ENCODE measurements at places on chromosomes 2 and 18.
A peak's percentile ranks its signal among the peaks of the same experiment; 100 is the strongest.

DNA sequence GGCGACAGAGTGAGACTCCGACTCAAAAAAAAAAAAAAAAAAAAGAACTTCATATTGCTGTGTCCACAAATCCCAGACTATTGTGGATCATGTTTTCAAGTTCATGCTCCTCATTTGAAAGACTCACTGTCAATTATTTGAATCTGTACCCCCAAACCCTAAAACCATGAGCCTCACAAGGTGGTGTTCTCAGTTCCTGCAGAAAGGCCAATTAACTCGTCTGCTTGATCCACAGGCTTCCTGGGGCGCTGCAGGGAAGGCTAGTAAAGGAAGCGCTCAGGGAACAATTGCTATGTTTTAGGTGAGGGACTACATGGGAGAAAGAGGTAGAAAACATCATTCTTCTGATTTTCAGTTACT lies 396.8 kb upstream of the NETO1 start:
- no peak for DNase-seq

DNA sequence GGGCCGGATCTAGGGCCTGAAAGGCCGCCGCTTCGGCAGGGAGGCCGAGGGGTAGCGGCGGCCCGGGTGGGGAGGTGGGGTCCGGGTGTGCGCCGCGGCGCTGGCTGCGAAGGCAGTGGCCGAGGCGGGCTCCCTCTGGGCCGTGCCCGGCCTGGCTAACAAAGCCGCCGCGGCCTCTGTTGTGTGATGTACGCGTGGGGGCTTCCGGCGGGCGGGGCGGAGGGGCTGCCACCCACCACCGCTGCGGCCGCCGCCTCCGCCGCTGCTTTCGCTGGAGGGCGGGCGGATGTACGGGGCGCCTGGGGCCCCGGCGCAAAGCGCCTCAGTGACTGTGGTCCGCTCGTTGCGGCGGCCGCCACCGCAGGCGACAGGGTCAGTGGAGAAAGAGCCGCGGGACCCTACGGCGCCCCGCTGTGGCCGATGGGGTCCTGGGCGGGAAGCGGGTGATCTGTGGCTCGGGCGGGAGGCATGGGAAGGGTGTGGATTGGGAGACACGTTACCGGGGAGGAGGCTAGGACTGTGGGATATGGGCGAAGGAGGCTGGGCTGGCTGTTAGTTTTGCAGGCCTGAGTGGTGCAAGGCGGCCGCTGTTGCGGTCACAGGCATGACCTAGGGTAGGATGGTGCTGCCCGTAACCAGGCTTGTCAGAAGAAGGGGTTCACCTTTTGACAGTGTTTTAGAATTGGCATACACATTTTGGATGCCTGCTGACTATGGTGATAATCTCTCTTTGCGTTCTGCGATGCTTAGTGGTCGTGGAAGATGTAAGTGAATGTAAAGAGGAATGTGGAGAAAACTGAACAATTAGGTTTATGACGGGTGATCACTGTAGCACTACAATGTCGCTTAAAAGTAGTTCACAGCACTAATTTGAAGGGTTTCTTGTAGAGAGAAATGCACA lies 662 bp downstream of the BZW1 start:
- peak; percentile 60 for DNase-seq

- DNase-seq = peak; percentile 55
Observed at GRCh38 chr18:42182728-42183700, 228.0 kb downstream of the PIK3C3 start.

DNA sequence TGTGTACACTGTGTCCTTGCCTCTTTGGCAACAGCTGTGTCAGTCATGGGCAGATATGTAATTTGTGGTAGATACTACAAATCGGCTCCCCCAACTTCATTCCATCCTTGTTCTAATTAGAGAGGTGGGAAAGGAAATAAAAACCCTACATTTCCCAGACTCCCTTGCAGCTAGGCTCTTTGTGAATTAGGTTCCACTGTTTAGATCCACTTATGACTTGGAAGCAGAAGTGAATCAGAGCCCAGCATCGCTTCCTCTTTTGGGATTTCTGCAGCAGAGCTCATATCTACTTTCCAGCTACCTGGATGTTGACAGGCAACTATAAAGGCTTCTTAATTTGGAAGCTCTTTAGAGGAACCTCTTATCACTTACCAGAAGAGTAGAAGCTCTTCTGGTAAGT lies 34.1 kb upstream of the NARS1 start:
- no peak for DNase-seq

DNA sequence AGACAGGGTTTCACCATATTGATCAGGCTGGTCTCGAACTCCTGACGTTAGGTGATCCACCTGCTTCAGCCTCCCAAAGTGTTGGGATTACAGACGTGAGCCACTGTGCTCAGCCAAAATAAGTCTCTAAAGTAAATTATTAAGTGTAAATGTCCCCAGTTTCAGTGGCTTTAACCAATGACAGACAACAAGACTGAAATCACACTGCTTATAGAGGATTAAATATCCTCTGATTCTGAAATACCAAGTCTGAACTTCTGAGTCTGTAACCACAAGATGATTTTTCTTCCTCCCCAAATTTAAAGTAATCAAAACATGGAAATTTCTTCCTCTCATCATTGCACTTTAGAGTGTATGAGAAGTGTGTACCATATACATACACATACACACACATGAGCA lies 16.5 kb upstream of the ANKRD44 start:
- DNase-seq = no peak

GRCh38 chr2:202049840-202050239 lies 16.2 kb downstream of the FZD7 start:
- DNase-seq = no peak

- no peak for DNase-seq
Observed at GRCh38 chr2:152693033-152693432, 24.2 kb downstream of the PRPF40A start.

DNA sequence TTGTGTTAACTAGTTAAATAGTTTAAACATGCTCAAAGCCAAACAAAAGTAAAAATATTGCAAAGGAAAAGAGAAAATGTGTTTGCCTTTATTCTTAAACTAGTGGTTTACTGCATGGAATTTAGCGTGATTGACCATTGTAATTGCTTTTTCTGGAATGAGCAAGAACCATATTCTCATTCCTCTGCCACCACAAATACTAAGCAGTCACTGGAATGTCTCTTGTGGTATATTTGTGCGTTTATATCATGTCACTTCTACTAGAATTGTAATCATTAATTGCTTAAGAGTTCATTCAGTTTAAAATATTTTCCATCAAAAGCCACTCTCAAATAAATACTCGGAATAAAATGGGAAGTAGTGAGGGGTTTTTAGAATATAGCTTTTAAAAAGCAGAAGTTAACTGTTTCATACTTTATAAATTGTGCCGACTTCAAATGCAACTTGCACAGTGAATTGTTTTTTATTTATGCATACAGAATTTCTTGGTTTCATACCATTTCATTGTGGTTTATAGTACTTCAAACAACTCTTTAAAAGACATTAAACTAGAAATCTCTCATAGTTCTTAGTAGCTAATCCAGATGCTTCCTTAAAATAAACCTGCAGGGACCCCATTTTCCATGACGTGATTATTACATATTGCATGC lies 288.1 kb downstream of the EPHA4 start:
- DNase-seq = peak; percentile 90

DNA sequence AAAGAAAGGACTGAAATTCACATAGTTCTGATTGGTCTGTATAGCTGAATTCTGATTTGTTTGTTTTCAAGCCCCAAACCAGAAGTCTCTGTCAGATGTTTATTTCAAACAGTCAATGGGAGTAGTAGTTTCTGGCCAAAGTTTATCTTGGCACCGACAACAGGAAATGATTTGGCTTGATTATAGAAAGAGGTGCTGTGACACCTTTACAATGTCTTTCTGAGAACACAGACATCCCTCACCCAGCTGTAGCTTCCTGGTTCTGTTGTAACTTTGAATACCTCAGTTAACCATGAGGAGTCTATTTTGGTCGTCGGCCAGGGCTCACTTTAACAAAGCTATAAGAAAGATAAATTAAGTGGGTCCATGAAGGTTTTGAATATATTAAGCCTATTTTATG lies 545.0 kb upstream of the ZNF804A start:
- DNase-seq = no peak

- no peak for DNase-seq
Observed at GRCh38 chr2:215264374-215264773, 47.5 kb upstream of the ATIC start.

GRCh38 chr2:178615969-178616368 lies 135.7 kb downstream of the PLEKHA3 start:
- no peak for DNase-seq

GRCh38 chr2:26455670-26456439 lies 22.1 kb downstream of the OTOF start:
- DNase-seq = no peak

GRCh38 chr2:144403933-144404332 lies 116.0 kb downstream of the ZEB2 start:
- DNase-seq = peak; percentile 18
